Activated effector memory CD4-positive, alpha-beta T cell treated with Interleukin-2 at 50 U/mL for 16 hours (primary cell): ENCODE measurements at places on chromosomes 4 and X.

GRCh38 chr4:74368596-74368995 is 3.7 kb downstream of the EREG start:
- no peak for DNase-seq

- no peak for DNase-seq
These were observed 34.8 kb upstream of the MUC7 start for GRCh38 chr4:70437197-70437596.

DNA sequence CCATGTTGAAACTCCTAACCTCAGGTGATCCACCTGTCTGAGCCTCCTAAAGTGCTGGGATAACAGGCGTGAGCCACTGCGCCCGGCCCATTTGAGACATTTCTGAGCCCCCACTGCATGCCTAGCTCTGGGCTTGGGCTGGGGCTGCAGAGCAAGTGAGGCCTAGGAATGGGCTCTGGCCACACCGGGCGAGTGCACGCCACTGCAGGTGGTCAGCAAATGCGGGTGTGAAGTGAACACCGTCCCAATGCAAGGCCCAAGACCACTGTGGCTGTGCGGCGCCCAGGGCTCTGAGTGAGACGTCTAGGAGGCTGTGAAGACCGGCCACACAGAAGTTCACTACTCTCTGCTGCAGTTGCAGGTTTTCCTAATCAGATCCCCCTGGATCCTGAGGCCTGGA is 9.5 kb downstream of the SH3TC1 start:
- DNase-seq: no peak

GRCh38 chr4:146029147-146029546 is 90.5 kb upstream of the ZNF827 start:
- DNase-seq: no peak

DNA sequence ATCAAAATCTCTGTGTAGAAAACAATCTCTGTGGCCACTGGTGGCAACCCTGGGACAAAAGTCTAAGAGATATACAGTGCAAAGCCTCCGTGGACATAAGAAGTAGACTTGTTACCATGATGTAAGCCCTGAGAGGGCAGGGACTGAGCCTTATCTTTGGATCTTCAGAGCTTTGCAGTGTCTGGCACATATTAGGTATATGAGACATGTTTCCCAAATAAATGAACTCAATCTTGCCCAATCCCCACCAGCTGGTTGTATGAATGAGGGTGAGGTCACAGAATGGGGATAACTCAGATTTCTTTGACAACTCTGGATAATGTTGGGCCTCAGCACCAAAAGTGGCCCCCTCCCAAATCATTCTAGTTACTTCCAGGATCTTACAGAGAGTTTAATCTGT is 511.4 kb upstream of the DIPK2B start:
- no peak for DNase-seq

DNA sequence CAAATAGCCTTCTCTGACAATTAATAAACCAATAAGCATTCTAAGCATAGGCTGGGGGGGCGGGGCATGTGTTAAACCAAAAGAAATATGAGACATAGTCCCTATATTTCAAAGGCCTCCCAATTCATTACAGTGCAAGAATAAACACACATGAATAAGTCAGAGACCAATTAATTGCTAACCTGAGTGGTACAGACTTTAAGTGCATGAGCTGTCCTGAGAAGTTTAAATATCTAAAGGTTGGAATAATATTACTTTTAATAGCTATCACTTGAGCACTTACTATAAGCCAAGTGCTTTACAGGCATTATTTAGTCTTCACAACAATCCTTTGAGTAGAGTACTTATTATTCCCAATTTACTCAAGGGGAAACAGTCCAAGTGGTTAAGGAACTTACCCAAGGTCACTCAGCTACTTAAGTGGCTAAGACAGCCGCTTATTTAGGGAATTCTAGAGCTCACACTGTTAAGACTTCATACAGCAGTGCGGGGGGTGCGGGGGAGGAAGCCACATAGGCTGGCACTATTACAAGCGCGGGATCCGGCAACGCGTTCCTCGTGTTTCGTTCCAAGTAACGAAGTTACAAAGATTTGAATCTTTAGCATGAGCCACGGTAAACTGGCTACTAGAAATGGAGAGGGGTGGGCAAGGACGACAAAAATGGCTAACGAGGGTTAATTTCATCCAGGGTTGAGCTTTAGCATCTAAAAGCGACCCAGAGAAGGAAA is 1.4 kb downstream of the THOC2 start:
- DNase-seq: no peak
